Parietal lobe (tissue), 2 donors: ENCODE measurements at places on chromosomes 5 and 9. TPM values are rescaled to one million over a fixed set of nuclear protein-coding genes. Genes with fewer than 3 reads are reported as not detected.

The ARSB gene
- 28.5 TPM for total RNA-seq

The SIT1 gene
- total RNA-seq, result not detected

The PCDHA9 gene
- 42.6 TPM for total RNA-seq

The HOMER1 gene
- total RNA-seq, result 79.8 TPM

The ECSCR gene
- 4.7 TPM for total RNA-seq

The CYSTM1 gene
- 5.3 TPM for total RNA-seq

The ANKRD31 gene
- 0.94 TPM for total RNA-seq

The NTRK2 gene
- 203 TPM for total RNA-seq

The PCDHGA3 gene
- total RNA-seq, result 11.0 TPM

The EIF4E1B gene
- 0.31 TPM for total RNA-seq

The CNTFR gene
- 23.8 TPM for total RNA-seq

The PIP5KL1 gene
- 3.4 TPM for total RNA-seq

The RPS14 gene
- total RNA-seq, result 2,317 TPM

The IL7R gene
- total RNA-seq, result 0.63 TPM

The RAB3C gene
- 39.8 TPM for total RNA-seq

The ZDHHC11B gene
- 17.5 TPM for total RNA-seq

The NR5A1 gene
- not detected for total RNA-seq

The TRUB2 gene
- 18.8 TPM for total RNA-seq

The DAPK1 gene
- 187 TPM for total RNA-seq

The TGFBI gene
- total RNA-seq, result 2.8 TPM

The SLC6A18 gene
- total RNA-seq, result not detected
